Endodermal cell (in vitro differentiated cells): ENCODE measurements at places on chromosomes 12 and 14. TPM values are rescaled to one million over a fixed set of nuclear protein-coding genes. Genes with fewer than 3 reads are reported as not detected.
A peak's percentile ranks its signal among the peaks of the same experiment; 100 is the strongest.

The ZCCHC8 gene
- 23.5 and 26.3 TPM in 2 replicates for total RNA-seq

The RAD9B gene
- total RNA-seq: 0.23 to 0.36 TPM (median 0.29 TPM) in 3 replicates

The TFCP2 gene
- 43.1 and 44.1 TPM in 2 replicates for total RNA-seq

DNA sequence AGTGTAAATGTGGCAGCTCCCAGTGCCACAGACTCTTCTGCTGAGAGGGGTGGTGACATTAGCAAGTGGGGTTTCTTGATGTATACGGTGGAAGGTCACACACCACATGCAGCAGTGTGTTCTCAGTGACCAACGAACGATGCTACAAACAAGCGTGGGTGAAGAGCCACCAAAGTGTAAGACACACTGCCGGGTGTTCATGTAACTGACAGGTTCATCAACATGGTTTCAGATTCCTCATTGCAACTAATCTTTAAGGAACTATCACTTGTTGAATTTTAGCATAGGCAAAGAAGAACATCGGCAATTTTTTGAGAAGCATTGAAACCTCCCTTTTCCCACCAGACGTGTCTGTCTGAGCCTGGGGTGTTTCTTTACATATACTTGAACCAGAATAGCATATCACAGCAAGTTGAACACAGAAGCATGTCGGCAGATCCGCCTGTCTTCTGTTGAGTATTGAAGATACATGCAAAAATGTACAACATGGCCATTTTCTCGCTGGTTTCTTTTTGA lies 58.8 kb downstream of the PPP2R5C start:
- H3K4me1 ChIP-seq: no peaks in the 10 kb centered on the region
- H3K27ac ChIP-seq: no peak overlapping the region
- H3K4me3 ChIP-seq: no peak overlapping the region
- peaks cover 31% of the 10 kb centered on the region for H3K36me3 ChIP-seq

DNA sequence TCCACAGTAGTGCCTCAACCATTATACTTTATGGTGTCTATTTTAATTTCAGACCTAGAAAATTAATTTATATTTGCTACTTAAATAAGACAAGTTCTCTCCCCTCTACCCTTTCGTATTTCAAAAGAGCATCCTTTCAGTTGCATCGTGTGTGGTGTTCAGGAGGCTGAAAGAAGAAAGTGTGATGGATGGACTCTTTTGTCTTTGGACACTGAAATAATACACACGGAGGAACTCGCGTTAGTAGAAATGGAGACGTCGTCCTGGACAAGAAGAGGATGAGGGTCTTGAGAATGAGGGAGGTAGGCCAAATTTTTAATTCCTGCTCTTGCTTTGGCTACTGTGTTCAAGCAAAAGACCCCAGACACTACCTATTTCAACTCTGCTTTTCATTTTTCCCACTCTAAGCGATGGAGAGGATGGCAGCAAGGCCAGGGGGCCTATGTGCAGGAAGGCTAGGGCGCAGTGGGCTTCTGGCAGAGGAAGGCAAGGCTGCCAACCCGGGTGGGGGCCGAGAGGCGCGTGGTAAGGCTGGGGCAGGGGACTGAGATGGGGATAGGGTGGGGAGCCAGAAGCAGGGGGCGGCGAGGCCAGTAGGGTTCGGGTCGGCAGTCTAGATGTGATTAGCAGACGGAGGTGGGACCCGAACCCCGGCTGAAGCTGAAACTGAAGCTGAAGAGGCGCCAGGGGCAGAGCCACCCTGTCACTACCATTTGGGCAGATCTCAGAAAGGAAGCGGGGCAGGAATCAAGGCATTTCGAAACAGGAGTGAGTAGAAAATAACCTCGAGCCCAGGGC lies 722 bp downstream of the TMED8 start:
- peak; percentile 78 for DNase-seq
- peak overlapping the region; percentile 85 for H3K27ac ChIP-seq
- peaks cover 10% of the 10 kb centered on the region for H3K4me1 ChIP-seq
- no peaks in the 10 kb centered on the region for H3K36me3 ChIP-seq

- DNase-seq: peak; percentile 92
- no peak overlapping the region for H3K27ac ChIP-seq
- H3K4me3 ChIP-seq: no peak overlapping the region
- H3K27me3 ChIP-seq: no peaks in the 10 kb centered on the region
Measured at GRCh38 chr12:123075646-123076171, 75.2 kb downstream of the PITPNM2 start.

DNA sequence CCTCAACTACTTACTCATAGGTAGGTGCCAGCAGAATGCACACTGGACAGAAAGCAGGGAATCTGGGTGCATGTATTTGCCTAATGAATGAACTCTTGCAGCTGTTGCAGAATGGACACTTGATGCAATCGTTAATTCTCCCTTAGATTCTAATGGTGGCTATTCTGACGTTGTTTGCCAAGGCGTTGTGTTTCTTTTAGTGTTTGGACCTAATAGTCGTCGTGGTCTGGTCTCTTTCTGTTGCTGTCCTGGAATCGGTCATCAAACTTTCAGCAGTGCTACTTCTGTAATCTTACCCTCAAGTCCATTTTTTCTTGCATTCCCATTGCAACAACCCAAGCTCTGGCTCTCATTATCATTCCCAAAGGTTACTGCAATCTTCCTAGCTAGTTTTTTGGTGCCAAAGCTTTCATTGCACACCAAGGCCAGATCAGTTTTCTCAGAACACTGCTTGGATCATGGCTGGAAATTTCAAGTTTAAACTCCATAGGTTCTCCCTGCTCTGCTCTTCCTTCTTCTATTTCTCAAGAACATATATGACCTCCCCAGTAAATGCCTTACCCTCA lies 31.3 kb downstream of the BMP4 start:
- no peaks in the 10 kb centered on the region for H3K4me1 ChIP-seq
- H3K27ac ChIP-seq: no peak overlapping the region
- no peaks in the 10 kb centered on the region for H3K36me3 ChIP-seq
- no peaks in the 10 kb centered on the region for H3K27me3 ChIP-seq
- H3K4me3 ChIP-seq: no peak overlapping the region
